ENCODE measurements at places on chromosomes 1 and 21.
A peak's percentile ranks its signal among the peaks of the same experiment; 100 is the strongest.

DNA sequence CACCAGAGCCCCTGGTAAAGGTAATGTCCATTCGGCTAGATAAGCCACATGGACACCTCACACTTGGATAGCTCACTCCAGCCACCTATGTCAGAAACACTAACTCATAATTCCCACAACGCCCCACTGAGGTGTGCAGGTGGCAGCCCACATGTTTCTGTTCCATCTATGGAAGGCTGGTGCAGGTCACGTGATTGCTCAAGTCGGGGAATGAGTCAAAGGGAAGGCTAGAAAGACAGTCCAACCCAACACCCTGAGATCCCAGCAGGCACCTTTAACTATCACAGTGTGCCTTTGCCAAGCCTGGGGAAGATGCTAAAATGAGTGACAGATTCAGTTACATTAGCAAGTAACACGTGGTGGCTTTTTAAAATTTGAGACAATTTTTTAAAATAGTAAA is 45.3 kb upstream of the KCNE1 start:
- no peak for DNase-seq

DNA sequence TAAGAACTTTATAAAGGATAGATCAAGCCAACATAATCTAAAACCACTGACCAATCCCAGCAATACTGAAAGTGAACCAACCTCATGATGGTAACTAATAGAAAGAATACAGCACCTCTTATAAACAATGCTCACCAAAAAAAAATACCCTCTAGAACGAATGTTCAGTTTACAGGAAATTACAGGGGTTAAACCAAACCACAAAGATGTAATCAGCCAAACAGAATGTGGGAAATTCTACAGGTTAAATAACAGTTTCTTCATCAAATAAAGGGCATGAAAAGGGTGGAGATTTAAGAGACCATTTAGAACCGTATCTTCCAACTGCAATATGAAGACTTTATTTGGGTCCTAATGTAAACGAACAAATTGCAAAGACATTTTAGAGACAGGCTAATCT is 30.4 kb downstream of the ARID4B start:
- DNase-seq: peak; percentile 87

DNA sequence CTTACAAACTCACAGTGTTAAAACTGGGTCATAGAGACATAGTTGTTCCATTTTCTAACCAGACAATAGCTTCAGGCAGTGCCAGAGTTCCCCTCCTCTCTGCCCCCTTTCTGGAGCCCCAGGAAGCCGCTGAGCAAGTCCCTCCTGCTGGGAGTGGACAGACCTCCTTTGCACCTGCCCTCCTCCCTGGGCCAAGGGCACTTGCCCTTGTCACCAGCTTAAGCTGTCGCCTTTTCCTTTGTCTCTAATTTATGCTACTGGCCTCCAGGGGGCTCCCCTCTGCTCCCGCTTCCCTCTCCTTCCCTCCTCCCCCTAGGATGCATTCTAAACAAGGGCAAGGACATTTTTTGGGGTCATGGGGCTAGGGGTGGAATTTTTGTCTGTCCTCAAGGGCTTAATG is 182.4 kb downstream of the MIS18A start:
- no peak for DNase-seq

GRCh38 chr1:182257369-182258063 is 134.1 kb downstream of the GLUL start:
- no peak for DNase-seq

DNA sequence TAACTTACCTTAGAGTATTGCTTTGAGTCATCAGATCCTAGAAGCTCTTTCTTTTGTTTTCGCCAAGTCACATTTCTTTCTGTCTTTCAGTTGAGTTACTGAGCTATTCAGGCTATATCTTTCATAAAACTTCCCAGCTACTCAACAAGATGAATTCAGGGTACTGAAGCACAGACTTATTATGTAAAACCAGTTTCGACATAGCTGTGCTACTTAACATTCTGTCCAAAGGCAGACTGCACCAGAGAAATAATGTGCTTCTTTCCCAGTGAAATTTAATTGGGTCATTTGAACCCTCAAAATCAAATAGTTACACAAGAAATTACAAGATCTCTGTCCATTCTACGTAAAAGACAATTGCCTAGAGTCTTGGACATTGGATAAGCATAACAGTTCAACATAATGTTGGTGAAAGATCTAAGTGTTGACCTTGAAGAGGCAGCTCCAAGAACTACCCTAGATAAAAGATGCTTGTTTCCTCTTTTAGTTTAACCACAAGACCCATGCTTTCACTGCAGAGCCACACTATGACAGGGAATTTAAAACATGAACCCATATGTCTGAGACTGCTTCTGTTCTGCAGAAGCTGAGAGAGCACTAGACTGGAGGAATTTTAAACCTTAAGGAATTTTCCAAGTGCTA is 163.2 kb downstream of the LRRC40 start:
- DNase-seq: no peak

GRCh38 chr1:174156437-174156836 is 2.9 kb upstream of the RABGAP1L start:
- DNase-seq: no peak

- DNase-seq: no peak
Measured at GRCh38 chr1:29379443-29380073, 143.2 kb downstream of the PTPRU start.

GRCh38 chr1:52296345-52296744 is 69.7 kb downstream of the CC2D1B start:
- DNase-seq: peak; percentile 10

DNA sequence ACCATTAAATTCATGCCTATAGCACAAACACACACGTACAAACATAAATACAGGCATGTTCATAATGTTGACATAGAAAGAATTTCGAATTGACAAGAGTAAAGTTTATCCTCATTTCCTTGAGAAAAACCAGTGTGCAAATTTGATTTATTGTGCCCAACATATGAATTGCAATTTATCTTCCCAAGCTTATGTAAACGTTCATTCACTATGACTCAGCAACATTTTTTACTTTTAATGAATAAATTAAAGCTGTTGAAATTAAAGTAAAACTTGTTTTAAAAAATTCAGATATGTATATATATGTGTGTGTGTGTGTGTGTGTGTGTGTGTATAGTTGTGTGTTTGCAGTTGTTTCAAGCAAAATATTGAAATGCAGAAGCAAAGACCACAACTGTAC is 1067.9 kb downstream of the BRINP3 start:
- no peak for DNase-seq

DNA sequence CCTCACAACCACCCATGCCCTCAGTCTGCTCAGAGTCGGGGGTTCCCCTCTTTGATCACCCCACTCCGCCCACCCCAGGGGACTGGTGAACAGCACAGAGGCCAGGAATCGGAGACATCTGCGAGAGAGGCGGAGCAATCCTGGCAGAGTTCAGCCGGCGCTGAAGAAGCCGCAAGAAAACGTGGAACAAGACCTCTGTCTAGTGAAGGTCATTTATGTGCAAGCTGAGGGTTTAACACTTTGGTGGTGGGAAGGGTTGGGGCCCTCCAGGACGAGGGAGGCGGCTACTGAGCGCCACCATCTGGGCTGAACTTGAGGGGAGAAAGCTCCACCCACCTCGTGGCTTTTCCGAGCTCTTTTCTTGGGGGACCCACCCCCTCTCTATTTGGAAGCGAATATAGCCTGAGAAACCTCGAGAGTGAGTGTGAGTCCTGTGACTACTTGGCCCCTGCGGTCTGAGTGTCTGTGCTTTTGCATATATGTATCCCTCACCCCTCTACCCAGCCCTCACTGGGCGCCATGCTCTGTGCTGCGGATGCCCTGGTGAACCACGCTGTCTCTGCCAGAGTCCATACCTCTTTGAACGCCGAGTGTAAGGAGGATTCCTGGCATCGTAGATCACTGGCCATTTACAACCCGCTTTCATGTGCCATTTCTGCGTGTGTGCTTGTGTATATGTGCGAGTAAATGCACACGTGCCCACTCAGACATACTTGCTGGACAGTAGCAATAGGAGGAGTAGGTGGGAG is 1.2 kb upstream of the EPHA10 start:
- DNase-seq: no peak

DNA sequence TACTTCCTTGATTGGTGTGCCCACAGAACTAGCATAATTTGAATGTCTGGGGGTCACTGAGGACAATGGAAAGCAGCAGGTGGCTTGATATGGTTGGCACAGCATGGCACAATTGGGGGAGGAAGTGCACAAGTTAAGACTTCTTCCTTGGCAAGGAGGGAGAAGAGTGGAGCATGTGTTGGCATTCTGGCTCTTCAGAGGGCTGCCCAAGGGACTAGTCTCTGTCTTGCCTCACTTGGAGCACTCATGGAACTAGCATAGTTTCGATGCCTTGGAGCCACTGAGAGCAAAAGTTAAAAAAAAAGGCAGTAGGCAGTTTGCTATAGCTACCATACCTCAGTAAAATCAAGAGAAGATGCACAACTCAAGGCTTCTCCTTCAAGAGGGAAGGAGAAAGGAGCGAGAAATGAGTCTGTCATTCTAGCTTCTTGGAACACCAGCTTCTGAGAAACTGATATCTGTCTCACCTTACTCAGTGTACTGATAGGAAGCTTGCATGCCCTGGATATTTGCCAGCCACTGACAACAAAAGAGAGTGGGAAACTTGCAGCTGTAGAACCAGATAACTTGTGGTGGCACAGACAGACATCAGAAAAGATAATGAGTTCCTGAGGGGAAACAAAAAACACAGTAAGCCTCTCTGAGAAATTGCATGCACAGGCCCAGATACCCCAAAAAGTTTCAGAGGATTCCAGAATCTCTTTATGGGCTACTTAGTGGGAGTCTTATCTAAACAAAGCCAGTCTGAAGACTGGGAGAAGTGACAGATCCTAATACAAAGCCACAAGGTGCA is 207.5 kb upstream of the SAMSN1 start:
- no peak for DNase-seq

- no peak for DNase-seq
Measured at GRCh38 chr1:102861247-102861646, 247.1 kb downstream of the COL11A1 start.

GRCh38 chr1:77642196-77642595 is 40.3 kb downstream of the ZZZ3 start:
- no peak for DNase-seq

GRCh38 chr1:84427250-84428188 is 29.2 kb downstream of the DNASE2B start:
- no peak for DNase-seq

- no peak for DNase-seq
Measured at GRCh38 chr1:48536477-48536876, 64.5 kb upstream of the SPATA6 start.

GRCh38 chr1:174131032-174131638 is 28.2 kb upstream of the RABGAP1L start:
- DNase-seq: no peak

DNA sequence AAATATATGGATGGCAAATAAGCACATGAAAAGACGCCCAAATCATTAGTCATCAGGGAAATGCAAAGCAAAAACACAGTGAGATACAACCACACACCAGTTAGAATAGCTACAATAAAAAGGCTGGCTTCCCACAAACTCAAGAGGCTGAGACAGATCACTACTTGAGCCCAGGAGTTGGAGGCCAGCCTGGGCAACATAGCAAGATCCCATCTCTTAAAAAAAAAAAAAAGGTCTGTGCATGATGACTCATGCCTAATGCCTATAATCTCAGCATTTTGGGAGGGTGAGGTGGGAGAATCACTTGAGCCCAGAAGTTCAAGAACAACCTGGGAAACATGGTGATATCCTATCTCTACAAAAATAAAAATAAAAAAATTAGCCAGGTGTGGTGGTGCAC is 19.8 kb downstream of the LDLRAD1 start:
- no peak for DNase-seq

GRCh38 chr1:3175486-3175885 is 106.5 kb downstream of the PRDM16 start:
- no peak for DNase-seq

DNA sequence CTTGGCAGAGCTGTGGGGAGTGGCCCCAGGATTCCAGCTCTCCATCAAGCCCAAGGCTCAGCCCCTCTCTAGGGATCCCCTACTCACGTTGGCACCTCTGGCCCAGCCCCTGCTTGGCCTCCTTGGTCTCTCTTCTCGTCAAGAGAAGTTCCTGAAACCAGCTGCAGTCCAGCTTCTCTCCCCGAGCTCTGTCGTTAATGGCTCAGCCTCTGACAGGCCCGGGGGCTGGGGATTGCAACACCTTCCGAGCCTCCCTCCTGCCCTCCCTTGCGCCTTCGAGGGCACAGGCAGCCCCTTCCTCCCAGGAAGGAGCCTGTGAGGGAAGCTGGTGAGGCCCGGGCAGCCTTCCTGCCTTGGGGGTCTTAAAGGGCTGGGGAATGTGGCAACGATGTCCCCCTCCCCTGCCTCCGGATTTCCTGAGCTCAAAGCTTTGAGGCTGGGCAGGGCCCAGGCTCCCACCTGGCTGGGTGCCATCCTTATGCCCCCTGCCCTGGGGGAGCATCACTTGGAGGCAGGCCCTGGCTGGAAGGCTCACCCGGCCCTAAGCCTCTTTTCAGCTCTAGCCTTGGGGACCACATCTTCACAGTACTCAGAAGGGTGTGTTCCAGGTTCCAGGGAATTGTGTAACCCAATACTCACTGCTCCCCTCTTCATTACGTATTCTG is at the start of gene CSF3R:
CSF3R (minus strand) TSS at position 190 of the 665 bp plus-strand sequence. CDS start 3,417 bp downstream, outside the sequence.
- no peak for DNase-seq

- no peak for DNase-seq
Measured at GRCh38 chr1:16181887-16182719, 26.2 kb upstream of the EPHA2 start.

DNA sequence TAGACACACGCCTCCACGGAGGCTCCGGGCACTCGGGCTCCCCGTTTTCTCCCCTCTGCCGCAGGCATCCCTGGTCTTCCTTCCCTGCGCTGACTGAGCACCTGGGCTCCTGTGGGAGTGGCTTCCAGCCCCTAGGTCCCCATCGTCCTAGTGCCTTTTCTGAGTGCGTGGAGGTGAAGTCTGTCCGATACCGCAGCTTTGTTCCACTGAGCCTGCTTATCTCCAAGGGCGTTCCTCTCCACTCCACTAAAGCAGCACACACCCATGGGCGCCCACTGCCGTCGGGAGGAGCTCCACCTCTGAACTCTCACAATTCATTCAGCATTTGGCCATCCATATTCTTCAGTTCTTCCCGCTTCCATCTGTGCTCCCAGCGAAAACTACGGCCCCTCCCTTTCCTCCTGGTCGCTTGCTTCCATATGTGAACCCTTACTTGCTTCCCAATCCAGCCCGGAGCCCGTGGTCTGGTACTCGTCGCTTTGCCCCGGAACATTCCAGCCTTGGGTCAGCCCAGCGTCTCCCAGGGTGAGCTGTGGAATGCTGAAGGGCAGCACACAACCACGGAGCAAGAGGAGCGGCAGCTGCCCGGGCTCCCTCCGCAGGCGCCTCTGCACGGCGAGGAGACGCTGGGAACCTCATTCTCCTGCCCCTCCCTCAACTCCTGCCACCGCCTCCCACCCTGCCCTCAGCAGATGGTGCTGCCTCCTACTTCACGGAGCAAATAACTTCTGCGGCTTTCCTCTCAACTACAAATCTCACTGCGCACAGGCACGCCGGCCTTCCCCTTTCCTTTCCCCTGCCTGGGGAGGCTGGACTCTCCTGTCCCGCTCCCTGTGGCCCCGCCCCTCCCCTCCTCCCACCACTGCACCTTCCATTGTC is 27.5 kb downstream of the ATP8B2 start:
- peak; percentile 45 for DNase-seq

- DNase-seq: no peak
Measured at GRCh38 chr1:83901547-83902155, 97.3 kb downstream of the TTLL7 start.

- no peak for DNase-seq
Measured at GRCh38 chr1:209829716-209830115, 1.9 kb downstream of the UTP25 start.

- no peak for DNase-seq
Measured at GRCh38 chr1:168676029-168676812, 52.8 kb downstream of the DPT start.

Measured in central memory CD4-positive, alpha-beta T cell (primary cell).